Hair follicle dermal papilla cell (primary cell): ENCODE measurements at places on chromosomes 12 and 14. TPM values are rescaled to one million over a fixed set of nuclear protein-coding genes. Genes with fewer than 3 reads are reported as not detected.

CMA1 gene
- total RNA-seq: not detected in 2 replicates

ATL1 gene
- total RNA-seq: 13.8 and 15.1 TPM in 2 replicates

CPNE6 gene
- total RNA-seq: not detected in 2 replicates

SAMD15 gene
- total RNA-seq: 2.8 and 3.0 TPM in 2 replicates

EPS8 gene
- total RNA-seq: 47.2 and 63.9 TPM in 2 replicates

ARHGAP5 gene
- 77.6 and 88.9 TPM in 2 replicates for total RNA-seq

MAP3K9 gene
- 1.7 and 1.8 TPM in 2 replicates for total RNA-seq

SYCP3 gene
- 0.16 TPM in 1 of 2 replicates, not detected in the other for total RNA-seq

CARMIL3 gene
- under 0.01 TPM in 1 of 2 replicates, not detected in the other for total RNA-seq

ACVRL1 gene
- 77.2 and 78.0 TPM in 2 replicates for total RNA-seq

SYNJ2BP gene
- 20.1 and 21.5 TPM in 2 replicates for total RNA-seq

RNASE4 gene
- 28.3 and 31.6 TPM in 2 replicates for total RNA-seq

SERPINA10 gene
- not detected in 2 replicates for total RNA-seq

PELI2 gene
- 16.6 and 22.2 TPM in 2 replicates for total RNA-seq

TAS2R31 gene
- total RNA-seq: 6.4 and 10.9 TPM in 2 replicates

SNRNP35 gene
- total RNA-seq: 8.9 and 12.3 TPM in 2 replicates

CIT gene
- 33.8 and 44.3 TPM in 2 replicates for total RNA-seq

ADAM21 gene
- total RNA-seq: under 0.01 TPM in 1 of 2 replicates, not detected in the other

PLEKHG7 gene
- total RNA-seq: not detected in 2 replicates

STK38L gene
- total RNA-seq: 13.8 and 17.2 TPM in 2 replicates

C1R gene
- 363 and 481 TPM in 2 replicates for total RNA-seq

AQP5 gene
- total RNA-seq: not detected in 2 replicates

LRIG3 gene
- total RNA-seq: 120 and 139 TPM in 2 replicates

LRRC43 gene
- 0.65 and 3.2 TPM in 2 replicates for total RNA-seq

TAS2R42 gene
- total RNA-seq: not detected in 2 replicates

CFAP54 gene
- 2.4 and 3.4 TPM in 2 replicates for total RNA-seq

KRT6C gene
- total RNA-seq: not detected in 2 replicates

SLC6A13 gene
- total RNA-seq: 0.36 TPM in 1 of 2 replicates, not detected in the other

CTSG gene
- total RNA-seq: not detected in 2 replicates

MIPOL1 gene
- total RNA-seq: 7.7 and 10.1 TPM in 2 replicates

RNF31 gene
- total RNA-seq: 53.4 and 53.8 TPM in 2 replicates

RASSF9 gene
- 2.3 and 3.2 TPM in 2 replicates for total RNA-seq

FAM186B gene
- 0.49 and 0.61 TPM in 2 replicates for total RNA-seq

GSKIP gene
- total RNA-seq: 21.9 and 22.9 TPM in 2 replicates

DNAJC22 gene
- total RNA-seq: 0.32 and 1.1 TPM in 2 replicates

UBR7 gene
- total RNA-seq: 15.1 and 18.3 TPM in 2 replicates

CCDC175 gene
- total RNA-seq: not detected in 2 replicates

ABCC9 gene
- total RNA-seq: 7.7 and 9.1 TPM in 2 replicates

TMEM52B gene
- not detected in 2 replicates for total RNA-seq

RTL1 gene
- not detected in 2 replicates for total RNA-seq

ALG10 gene
- total RNA-seq: 5.3 and 11.0 TPM in 2 replicates

CD4 gene
- 1.7 and 3.2 TPM in 2 replicates for total RNA-seq

ST8SIA1 gene
- total RNA-seq: 7.1 and 7.7 TPM in 2 replicates

AMN gene
- total RNA-seq: 0.16 and 0.24 TPM in 2 replicates

HECTD1 gene
- total RNA-seq: 168 and 225 TPM in 2 replicates

LHX5 gene
- not detected in 2 replicates for total RNA-seq

IL31 gene
- not detected in 2 replicates for total RNA-seq

TPPP2 gene
- total RNA-seq: not detected in 2 replicates

SERPINA5 gene
- not detected in 2 replicates for total RNA-seq

COL2A1 gene
- 0.16 TPM in 1 of 2 replicates, not detected in the other for total RNA-seq

SMIM41 gene
- total RNA-seq: 0.16 and 0.24 TPM in 2 replicates

INHBC gene
- not detected in 2 replicates for total RNA-seq
